ENCODE measurements at places on chromosomes 11 and 22.
A peak's percentile ranks its signal among the peaks of the same experiment; 100 is the strongest.

DNA sequence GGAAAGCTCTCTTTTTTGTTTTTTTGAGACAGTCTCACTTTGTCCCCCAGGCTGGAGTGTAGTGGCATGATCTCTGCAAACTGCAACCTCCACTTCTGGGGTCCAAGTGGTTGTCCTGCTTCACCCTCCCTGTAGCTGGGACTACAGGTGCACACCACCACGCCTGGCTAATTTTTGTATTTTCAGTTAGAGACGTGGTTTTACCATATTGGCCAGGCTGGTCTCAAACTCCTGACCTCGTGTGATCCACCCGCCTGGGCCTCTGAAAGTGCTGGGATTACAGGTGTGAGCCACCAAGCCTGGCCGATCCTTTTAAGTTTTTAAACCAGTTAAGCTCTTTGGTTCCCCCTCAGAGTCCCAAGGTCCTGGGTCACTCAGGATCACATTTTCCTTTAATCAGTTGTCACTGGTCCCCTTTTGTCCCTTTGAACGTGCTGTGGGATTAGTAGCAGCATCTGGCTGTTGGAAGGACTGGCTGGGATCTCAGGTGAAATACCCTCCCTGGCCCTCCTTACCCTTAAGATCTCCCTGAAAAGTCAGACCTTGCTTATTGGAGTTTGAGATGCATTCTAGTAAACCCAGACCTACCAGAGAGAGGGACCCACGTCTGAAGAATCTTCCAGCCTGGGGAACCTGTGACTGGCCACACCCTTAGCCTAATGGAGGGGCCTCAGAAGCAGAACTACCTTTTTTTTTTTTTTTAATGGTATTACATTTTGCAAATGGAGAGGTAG, 8.1 kb downstream of the MALAT1 start:
- DNase-seq = peak; percentile 55

DNA sequence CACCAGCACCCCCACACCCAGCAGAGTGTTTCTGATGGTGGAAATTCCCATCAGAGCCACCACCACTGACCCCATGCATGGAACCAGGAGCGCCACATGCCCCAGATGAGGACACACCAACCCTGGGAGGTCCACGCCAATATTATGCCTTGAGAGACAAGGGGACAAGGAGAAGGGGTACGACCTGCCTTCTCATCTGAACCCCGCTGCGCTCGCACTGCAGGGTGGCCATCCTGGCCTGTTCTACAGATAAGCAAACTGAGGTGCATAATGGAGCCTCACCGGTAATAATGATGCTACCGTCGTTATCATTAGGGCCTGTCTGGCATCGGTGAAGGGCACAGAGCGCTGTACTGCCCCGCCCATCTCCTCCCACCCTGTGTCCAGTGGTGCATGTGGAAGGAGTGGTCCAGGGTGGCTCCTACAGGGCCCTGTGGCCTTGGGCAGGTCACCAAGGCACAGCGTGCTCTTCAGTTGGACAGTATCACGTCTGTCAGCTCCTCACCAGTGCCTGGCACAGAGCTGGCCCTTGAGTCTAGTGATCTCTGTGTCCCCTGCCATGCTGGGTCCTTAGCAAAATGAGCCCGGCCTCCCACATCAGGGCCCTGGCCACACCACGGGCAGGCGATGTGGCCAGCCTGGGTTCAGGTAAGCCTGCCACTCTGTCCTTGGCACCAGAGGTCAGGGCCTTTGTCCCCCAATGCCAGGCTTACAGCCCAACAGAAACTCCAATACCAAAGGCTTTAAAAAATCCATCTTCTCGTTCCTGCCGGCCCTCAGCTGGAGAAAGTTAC, 92.2 kb downstream of the PHF21B start:
- DNase-seq = no peak

- no peak for DNase-seq
Observed at GRCh38 chr11:12286606-12287005, 90.8 kb upstream of the PARVA start.

- no peak for DNase-seq
Observed at GRCh38 chr11:133521502-133521901, 10.8 kb downstream of the OPCML start.

GRCh38 chr11:27212248-27212780, 150.7 kb downstream of the CCDC34 start:
- DNase-seq = no peak

GRCh38 chr11:45993531-45994001, 71.1 kb downstream of the LARGE2 start:
- no peak for DNase-seq

DNA sequence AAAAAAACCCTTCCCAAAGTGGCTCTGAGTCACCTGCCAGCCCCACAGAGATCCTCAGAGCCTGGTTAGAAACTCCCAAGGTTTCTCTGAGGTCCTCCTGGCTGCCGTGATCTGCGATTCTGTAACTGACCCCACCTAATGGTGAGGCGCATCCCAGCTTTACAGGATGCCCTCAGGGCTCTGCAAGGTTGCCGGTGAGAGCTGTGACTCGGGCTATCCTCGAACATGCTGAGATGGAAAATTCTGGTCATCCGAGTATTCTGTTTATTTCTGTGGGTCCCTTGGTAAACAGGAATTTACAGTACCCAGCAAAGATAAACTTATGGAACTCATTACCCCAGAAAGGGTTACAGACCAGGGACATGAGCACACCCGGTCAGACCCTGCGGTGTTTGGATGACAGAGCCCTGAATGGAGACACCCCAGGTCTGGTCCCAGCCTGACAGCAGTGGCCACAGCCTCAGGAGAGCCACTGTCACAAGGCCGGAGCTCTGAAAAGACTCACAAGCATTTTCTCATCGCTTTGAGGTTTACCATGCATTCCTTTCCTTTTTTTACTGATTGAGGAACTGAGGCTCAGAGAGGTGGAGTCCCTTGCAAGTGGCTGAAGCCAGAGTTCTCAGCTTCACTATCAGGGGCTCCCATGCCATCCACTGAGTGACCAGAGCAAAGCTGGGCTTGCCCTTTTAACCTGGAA, 22.2 kb downstream of the LIF start:
- DNase-seq = no peak

GRCh38 chr11:33685082-33685481, 15.5 kb downstream of the C11orf91 start:
- no peak for DNase-seq

DNA sequence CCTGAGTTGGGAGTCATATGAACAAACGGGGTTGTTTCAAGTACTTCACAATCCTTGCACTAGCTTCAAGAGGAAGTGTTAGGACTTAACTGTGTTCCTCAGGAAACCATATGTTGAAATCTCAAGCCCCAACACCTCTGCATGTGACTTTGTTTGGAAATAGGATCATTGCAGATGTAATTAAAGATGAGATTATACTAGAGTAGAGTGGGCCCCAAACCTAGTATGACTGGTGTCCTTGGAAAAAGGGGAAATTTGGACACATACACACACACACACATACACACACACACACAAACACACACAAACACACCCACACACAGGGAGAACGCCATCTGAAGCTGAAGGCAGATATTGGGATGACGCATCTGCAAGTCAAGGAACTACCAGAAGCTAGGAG, 6.4 kb upstream of the CEP295 start:
- DNase-seq = no peak

GRCh38 chr11:32012049-32012448, 78.8 kb upstream of the RCN1 start:
- DNase-seq = no peak

DNA sequence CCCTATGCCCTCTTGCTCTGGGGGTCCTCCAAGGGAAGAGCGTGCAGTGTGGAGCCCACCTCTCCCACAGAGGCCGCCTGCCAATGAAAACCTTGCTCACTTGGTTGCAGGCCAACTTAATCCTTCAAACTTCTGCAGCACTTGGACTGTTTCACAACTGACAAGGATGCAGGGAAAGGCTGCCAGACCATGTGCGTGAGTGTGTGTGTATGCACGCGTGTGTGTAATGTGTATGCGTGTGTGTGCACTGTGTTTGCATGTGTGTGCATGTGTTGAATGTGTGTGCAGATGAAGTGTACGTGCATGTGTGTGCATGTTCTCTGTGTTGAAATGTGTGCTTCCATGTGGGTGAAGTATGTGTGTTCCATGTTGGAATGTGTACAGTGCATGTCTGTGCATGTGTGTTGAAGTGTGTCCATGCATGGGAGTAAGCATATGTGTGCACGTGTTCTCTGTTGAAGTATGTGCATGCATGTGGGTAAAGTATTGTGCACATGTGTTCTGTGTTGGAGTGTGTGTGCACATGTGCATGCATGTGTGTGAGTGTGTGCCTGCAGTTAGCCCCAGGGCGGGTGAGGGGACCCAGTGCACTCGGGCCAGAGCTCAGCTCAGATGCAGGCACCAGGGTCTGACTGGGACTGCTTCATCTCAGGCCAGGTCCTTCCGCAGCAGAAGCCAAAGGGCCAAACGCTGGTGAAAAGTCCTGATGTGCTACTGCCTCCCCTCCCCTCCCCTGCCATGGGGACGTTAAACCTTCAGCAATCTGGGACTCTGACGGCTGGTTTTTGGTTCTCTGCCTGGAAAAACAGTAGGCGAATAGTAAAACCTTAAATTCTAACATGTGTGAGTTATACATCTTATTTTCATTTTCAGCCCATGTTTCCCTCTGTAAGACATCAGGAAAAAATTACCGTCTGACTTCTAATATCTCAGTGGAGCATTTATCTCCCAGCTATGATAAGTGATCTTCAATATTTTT, 72.0 kb downstream of the FLI1 start:
- no peak for DNase-seq

DNA sequence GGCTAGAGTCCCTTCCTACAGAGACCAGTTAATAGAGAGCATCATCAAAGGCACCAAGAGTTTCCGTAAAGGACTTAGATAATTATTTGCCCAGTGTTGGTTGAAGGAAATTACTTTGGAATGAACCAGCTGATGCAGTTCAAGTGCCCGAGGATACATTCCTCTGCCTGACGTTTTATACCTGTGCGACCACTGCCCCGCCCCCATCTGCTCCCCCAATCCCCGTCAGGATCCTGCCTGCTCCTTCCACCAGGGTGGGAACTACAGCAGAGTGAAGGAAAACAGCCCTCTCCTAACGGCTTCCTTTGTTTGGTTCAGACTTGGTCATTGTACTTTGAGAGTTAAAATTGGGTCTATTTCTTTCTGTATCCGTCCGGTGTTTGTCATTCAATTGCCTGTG, 761.5 kb downstream of the NTM start:
- no peak for DNase-seq

GRCh38 chr11:10797001-10797400, 11.7 kb downstream of the EIF4G2 start:
- DNase-seq = no peak

DNA sequence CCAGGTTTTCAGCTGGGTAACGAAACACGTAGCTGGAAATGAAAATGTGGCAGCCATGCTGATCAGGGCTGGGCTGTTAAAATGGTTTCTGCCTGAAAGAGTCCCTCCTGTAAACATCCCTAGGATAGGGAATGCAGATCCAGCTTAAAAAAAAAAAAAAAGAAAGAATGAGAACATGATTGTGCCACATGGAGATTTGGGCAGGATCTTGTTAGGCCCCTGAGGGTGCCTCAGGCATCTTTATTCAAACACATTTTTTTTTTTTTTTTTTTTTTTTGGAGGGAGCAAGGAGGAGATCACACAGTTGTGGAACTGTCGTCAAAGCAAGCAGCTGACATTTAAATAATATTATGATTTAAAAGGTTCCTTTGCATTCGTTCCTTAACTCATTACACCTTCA, 900.3 kb downstream of the OPCML start:
- no peak for DNase-seq

DNA sequence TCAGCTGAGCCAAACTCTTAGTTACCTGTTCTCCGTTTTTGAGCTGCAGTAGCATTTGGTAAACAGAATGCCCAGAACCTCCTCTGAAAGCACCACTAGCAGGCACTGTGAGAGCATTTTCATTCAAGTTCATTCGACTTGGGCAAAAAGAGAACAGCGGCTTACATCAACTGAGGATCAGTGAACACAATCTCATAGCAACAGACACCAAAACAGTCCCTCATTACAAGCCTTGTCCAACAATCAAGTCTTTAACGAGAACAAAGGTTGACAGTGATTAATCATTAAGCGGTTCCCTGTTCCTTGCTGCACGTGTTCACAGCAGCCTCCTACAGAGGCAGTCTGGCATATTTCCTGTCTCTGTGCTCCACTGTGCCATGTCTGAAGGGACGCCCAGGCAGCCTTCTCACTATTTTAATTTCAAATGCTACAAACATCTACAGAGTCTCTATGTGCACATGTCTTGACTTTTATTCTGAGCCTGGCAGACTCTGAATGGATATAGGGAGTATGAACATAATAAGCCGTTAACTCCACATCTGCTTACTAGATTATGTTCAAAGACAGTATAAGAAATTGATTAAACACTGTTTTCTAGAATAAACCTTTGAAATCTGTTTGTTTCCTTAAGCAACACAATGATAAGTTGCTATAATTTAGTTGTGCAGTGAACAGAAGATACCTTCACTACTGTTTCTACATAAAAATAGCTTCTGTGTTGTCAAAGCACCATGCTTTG, 88.3 kb upstream of the MTMR2 start:
- peak; percentile 8 for DNase-seq

DNA sequence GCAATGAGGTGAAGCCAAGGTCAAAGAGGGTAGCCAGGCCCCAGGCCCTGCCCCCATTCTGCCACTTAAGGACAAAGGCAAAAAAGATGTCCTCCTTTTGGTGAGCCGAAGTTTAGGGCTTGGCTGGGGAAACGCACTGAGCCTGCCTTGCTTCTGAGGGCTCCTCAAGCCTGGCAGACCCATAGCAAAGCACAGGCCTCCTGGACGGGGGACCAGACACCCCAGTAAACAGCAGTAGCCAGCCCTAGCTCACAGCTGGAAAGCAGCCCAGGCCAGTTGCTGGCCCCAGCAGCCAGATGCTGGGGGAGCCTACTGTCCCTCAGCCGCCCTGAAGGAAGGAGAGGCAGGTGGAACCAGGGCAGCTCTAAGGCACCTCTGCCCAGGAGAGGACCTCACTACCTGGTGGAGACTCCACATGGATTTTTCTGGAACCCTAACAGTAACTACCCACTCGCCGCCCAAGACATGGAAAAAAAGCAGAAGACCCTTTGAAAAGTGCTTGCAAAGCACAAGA, 3.8 kb upstream of the PYGM start:
- DNase-seq = no peak

DNA sequence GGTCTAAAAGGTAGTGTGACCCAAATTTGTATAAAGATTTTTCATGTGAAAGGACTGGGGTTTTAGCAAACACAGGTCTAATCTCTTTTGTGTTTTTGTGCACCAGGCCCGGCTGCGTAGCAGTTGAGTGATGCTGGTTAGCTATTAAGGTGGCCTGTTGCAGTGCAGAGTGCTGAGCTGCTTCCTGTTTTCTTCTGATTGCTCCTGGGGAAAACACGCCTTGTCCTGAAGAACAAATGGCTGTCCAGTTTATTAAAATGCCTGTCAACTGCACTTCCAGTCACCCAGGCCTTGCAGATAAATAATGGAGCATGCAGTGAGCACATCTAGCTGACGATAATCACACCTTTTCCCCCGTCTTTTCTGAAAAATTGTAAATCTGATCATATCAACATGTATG, 1.8 kb downstream of the SRSF8 start:
- DNase-seq = peak; percentile 79

- no peak for DNase-seq
Observed at GRCh38 chr11:93583490-93583889, 40.3 kb upstream of the SMCO4 start.

DNA sequence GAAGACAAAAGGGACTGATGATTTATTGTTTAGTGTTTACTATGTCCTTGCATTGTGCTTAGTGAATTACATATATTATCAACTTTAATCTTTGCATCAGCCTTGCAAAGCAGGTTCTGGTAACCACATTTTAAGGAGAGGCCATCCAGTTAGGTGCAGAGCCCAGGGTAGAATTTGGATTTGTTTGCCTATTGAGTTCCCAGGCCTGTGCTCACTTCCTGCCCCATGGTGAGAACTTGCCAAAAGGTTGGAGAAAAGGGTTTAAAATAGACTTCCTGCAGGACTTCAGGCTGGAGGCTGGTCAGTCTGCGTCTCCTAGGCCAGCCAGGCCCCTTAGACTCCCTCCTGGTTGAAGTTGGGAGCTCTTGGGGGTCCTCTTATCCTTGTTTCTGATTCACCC, 72.1 kb downstream of the ATXN10 start:
- no peak for DNase-seq

Data from RWPE1 (cell line).